Stimulated activated CD4-positive, alpha-beta T cell treated with anti-CD3 and anti-CD28 coated beads, TNF-alpha, amount 100 ng/mL, for 1 hour (primary cell): ENCODE measurements at places on chromosomes 7 and 10.

DNA sequence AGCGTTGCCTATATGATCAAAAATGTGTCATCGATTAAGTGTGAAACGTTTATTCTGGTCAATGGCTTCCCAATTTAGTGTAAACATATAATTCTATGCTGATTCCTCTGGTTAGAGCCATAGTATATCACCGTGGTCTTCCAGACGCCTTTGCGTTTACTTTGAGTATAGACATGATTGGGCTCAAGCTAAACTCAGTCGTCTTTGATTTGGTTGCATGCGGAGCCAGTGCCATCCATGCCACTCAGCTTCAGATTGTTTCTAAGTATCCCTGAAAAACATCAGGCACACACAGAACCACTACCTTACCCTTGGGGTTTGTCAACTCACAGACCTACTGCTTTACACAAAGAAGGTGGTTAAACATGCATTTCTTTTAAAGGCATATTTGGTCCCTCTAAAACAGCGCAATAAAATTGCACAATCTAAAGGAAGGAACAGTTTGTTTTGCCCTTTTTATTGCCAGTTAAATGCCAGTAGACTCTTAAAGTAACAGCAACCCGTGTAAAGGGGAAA, 273.6 kb upstream of the KLF6 start:
- no peak for DNase-seq

- no peak for DNase-seq
Observed at GRCh38 chr7:91632234-91632940, 248.1 kb downstream of the MTERF1 start.

DNA sequence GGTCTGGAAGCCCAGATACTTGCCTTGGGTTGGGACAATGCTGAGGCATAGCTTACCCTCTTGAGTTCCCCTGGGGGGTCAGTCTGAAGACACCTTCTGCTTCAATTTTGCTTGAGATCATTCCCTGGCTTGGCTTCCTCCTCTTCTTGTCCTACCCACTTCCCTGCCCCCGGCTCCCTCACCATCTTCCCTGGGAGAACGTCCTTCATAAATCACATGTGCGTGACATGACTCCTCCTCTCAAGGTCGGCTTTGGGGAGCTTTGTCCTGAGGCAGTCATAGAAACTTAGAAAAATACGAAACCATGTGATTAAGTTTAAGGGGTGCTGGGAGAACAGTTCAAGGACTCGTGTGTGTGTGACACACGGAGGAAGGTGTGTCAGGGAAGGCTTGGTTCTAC, 122.6 kb downstream of the SH2D4B start:
- DNase-seq, result no peak

GRCh38 chr7:75623390-75624133, 115.2 kb downstream of the HIP1 start:
- no peak for DNase-seq

DNA sequence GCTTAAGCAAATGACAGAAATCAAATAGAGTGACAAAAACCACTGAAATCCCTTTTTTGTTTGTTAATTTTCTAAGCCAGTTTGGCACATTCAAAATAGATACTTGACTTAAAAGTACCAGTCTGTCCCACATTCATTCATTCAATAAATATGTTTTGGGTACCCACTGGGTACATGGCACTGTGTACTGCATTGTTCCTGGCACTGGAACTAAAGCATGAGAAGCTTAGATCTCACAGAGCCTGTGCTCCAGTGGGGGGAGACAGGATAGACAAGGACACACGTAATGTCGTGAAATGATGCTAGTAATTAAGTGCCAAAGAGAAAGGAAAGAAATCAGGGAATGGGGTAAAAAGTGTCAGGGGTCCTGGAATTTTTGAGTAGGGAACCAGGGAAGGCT, 13.0 kb downstream of the MTURN start:
- no peak for DNase-seq

DNA sequence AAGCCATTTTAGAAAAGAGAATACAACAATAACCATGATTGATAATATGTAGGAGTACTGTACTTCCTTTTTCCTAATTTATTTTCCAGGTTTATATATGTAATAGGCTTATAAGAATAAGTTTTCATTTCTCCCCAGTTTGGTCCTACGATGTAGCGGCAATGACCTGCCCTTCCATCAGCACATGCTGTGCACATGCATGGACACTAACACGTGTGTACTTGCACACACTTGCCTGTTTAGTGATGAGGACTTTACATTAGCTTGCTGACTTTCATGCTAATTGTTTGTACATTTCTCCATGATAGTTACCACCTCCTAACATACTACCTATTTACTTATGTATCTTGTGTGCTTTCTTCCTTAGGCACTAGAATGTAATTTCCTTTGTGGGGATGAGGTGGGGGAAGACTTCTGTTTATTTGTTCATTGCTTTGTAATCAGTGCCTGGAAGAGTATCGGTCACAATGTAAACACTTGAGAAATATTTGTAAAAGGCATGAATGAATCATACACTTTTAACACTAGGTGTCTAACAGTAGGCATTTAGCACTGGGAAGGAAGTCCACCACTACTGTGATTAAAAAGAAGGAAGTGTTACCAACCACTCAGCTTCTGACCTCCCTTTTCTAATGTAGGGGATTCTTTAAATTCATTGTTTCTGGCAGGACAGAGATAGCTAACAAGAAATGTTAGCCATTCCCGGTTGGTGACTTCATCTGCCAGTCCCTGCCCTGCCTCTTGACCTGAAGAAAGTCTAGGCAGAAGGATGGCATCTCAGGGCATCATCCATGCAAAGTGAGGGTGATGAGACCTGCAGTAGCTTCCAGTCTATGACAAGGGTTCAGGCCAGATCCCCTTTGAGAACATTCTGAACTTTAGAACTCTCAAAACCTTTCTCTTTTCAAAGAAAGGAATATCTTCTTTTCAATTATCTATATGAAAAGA, 120.2 kb upstream of the RAB18 start:
- DNase-seq, result no peak

DNA sequence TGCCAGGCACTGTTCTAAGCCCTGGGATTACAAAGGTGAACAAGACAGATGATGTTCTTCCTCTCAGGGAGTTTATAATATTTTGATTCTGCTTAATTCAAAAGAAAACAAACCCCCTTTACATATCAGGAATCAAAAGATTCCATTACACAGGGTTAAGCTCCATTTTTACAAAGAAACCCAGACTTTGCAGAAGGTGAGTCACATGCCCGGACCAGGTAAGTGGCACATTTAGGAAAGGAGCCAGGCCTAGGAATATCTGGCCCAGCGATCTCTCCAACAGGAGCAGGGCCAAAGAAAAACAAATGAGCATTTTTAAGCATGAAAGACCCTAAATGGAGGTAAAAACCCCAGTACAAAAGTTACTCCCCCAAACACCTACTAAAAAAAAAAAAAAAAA, 1.1 kb downstream of the STN1 start:
- no peak for DNase-seq

GRCh38 chr10:75788394-75789205, 357.2 kb downstream of the LRMDA start:
- no peak for DNase-seq

GRCh38 chr7:124263232-124263827, 230.5 kb upstream of the TMEM229A start:
- no peak for DNase-seq

GRCh38 chr10:82278401-82279182, 403.6 kb downstream of the NRG3 start:
- DNase-seq, result no peak
